A549 treated with RU486 at 1 μM for 4 hours (cell line): ENCODE measurements at places on chromosomes 6 and 20. TPM values are rescaled to one million over a fixed set of nuclear protein-coding genes. Genes with fewer than 3 reads are reported as not detected.

COQ3 gene
- 10.4 to 12.1 TPM (median 11.6 TPM) in 5 replicates for total RNA-seq

PACRG gene
- total RNA-seq = 0.25 TPM in 1 of 5 replicates, not detected in the others

TXLNB gene
- total RNA-seq = not detected in 5 replicates

C2 gene
- total RNA-seq = 0.15 to 0.45 TPM (median 0.35 TPM) in 5 replicates

CDSN gene
- not detected in 5 replicates for total RNA-seq

DEFB113 gene
- total RNA-seq = not detected in 5 replicates

BPI gene
- total RNA-seq = not detected in 5 replicates

EFCAB8 gene
- not detected in 5 replicates for total RNA-seq

PDYN gene
- total RNA-seq = 0.06 TPM in 1 of 5 replicates, not detected in the others

IL17A gene
- not detected in 5 replicates for total RNA-seq

GMEB2 gene
- total RNA-seq = 8.0 to 10.7 TPM (median 9.8 TPM) in 5 replicates

TNXB gene
- total RNA-seq = 0.54 to 0.95 TPM (median 0.63 TPM) in 5 replicates

PSORS1C2 gene
- not detected in 5 replicates for total RNA-seq

STMN3 gene
- total RNA-seq = 6.7 to 10.3 TPM (median 9.8 TPM) in 5 replicates

FILIP1 gene
- 0.19 to 0.35 TPM (median 0.29 TPM) in 5 replicates for total RNA-seq

SLC23A2 gene
- total RNA-seq = 13.1 to 17.2 TPM (median 17.0 TPM) in 5 replicates

SLC44A4 gene
- total RNA-seq = 0.07 to 0.30 TPM in 2 of 5 replicates, not detected in the others

AAR2 gene
- total RNA-seq = 40.6 to 43.8 TPM (median 42.3 TPM) in 5 replicates

RUNX2 gene
- 1.00 to 1.4 TPM (median 1.2 TPM) in 5 replicates for total RNA-seq

UBD gene
- total RNA-seq = 0.38 to 0.73 TPM (median 0.47 TPM) in 5 replicates

CTCFL gene
- total RNA-seq = not detected in 5 replicates

SAMHD1 gene
- total RNA-seq = 6.4 to 8.3 TPM (median 6.7 TPM) in 5 replicates

C20orf141 gene
- total RNA-seq = 0.34 to 0.66 TPM (median 0.36 TPM) in 3 of 5 replicates, not detected in the others

KIFC1 gene
- total RNA-seq = 38.6 to 46.1 TPM (median 44.5 TPM) in 5 replicates

PRDM13 gene
- total RNA-seq = 0.67 to 1.3 TPM (median 1.1 TPM) in 5 replicates

TSBP1 gene
- not detected in 5 replicates for total RNA-seq

OR5V1 gene
- total RNA-seq = not detected in 5 replicates

PNRC1 gene
- total RNA-seq = 8.9 to 23.5 TPM (median 22.3 TPM) in 5 replicates

ZC3H12D gene
- 0.06 to 0.09 TPM (median 0.06 TPM) in 4 of 5 replicates, not detected in the other for total RNA-seq

MUCL3 gene
- total RNA-seq = 0.01 to 0.05 TPM (median 0.02 TPM) in 3 of 5 replicates, not detected in the others

RFX6 gene
- total RNA-seq = not detected in 5 replicates

PKHD1 gene
- total RNA-seq = not detected in 5 replicates

UNC93A gene
- not detected in 5 replicates for total RNA-seq

TBXT gene
- not detected in 5 replicates for total RNA-seq

NUS1 gene
- 13.6 to 29.9 TPM (median 27.8 TPM) in 5 replicates for total RNA-seq

ZSWIM3 gene
- 1.4 to 1.6 TPM (median 1.6 TPM) in 5 replicates for total RNA-seq

RIPPLY2 gene
- 0.46 to 0.91 TPM (median 0.84 TPM) in 3 of 5 replicates, not detected in the others for total RNA-seq

HLA-DMA gene
- total RNA-seq = 2.7 to 3.1 TPM (median 3.0 TPM) in 5 replicates

MCHR2 gene
- not detected in 5 replicates for total RNA-seq

SLC16A10 gene
- 0.30 to 0.51 TPM (median 0.38 TPM) in 5 replicates for total RNA-seq

NKX2-4 gene
- 0.06 TPM in 1 of 5 replicates, not detected in the others for total RNA-seq

CHRNA4 gene
- total RNA-seq = 0.15 to 0.37 TPM (median 0.22 TPM) in 5 replicates

SAYSD1 gene
- 5.6 to 6.9 TPM (median 6.1 TPM) in 5 replicates for total RNA-seq

TNFRSF21 gene
- 31.1 to 37.8 TPM (median 34.3 TPM) in 5 replicates for total RNA-seq

ELOVL4 gene
- total RNA-seq = 1.2 to 1.9 TPM (median 1.6 TPM) in 5 replicates

ANKRD66 gene
- not detected in 5 replicates for total RNA-seq

GRIK2 gene
- 0.19 to 0.41 TPM (median 0.28 TPM) in 5 replicates for total RNA-seq

NOTCH4 gene
- total RNA-seq = 0.22 to 0.73 TPM (median 0.46 TPM) in 5 replicates

MYL9 gene
- total RNA-seq = 14.8 to 28.9 TPM (median 19.9 TPM) in 5 replicates
